ENCODE measurements at places on chromosomes 1 and 21. TPM values are rescaled to one million over a fixed set of nuclear protein-coding genes. Genes with fewer than 3 reads are reported as not detected.

Gene ADPRS
- polyA plus RNA-seq = 16.3 TPM

Gene SYCP1
- not detected for polyA plus RNA-seq

Gene CATSPERE
- polyA plus RNA-seq = 0.80 TPM

Gene ACTL8
- not detected for polyA plus RNA-seq

Gene OR2T29
- 0.33 TPM for polyA plus RNA-seq

Gene JAM2
- polyA plus RNA-seq = 6.8 TPM

Gene FCRL1
- 743 TPM for polyA plus RNA-seq

Gene GBP4
- 13.3 TPM for polyA plus RNA-seq

Gene EPHB2
- not detected for polyA plus RNA-seq

Gene MANEAL
- 3.2 TPM for polyA plus RNA-seq

Gene MIXL1
- 2.8 TPM for polyA plus RNA-seq

Gene S100A7A
- polyA plus RNA-seq = not detected

Gene SPATA1
- not detected for polyA plus RNA-seq

Data from naive B cell (primary cell).